ENCODE measurements at places on chromosomes 6 and 20. TPM values are rescaled to one million over a fixed set of nuclear protein-coding genes. Genes with fewer than 3 reads are reported as not detected.

DNA sequence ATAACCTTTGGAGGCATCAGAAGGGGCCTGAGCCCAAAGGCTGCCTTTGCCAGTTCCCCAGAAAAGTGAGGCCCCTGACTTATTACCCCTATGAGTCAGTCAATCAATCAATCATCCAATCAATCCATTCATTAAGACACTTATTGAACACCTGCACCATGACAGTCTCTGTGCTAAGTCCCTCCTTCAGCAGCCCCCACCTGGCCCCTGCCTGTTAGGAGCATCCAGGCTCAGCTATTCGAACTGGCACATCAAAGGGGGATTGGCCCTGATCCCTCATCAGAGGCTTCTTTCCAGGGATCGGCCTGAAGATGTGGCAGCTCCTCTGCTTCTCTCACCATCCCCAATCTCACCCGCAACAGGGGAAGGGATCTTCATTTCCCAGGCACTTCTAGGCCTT lies 27.7 kb upstream of the VEGFA start:
- no peak for DNase-seq

Gene TSBP1
- not detected for total RNA-seq

DNA sequence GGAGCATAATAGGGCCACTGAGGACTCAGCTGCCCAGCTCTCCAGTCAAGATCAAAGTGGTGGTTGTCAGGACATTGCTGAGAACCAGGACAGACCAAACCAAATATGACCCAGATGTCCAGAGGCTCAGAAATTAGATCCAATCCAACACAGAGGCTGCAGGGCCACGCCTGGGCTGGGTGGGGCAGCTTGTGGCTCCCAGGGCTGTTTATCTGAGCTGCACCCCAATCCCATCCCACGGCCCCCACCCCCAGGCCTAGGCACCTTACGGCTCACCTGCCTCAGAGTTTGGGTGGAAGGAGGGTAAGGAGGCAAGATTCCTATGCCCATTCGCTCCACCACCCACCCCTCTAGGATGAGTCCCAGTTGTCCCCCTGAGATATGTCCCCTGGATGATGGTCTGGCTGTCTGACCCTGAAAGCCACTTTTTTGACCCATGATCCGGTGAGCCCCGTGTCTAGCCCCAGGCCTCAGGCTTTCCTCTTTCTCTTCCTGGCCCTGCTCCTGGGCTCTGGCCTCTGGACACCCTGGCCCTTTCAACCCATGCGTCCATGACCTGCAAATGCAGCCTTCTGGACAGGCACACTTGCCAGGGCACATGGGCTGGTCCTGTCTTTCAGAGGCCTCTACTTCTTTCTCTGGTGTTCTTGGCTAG lies 40.0 kb downstream of the CPXM1 start:
- no peak for DNase-seq

DNA sequence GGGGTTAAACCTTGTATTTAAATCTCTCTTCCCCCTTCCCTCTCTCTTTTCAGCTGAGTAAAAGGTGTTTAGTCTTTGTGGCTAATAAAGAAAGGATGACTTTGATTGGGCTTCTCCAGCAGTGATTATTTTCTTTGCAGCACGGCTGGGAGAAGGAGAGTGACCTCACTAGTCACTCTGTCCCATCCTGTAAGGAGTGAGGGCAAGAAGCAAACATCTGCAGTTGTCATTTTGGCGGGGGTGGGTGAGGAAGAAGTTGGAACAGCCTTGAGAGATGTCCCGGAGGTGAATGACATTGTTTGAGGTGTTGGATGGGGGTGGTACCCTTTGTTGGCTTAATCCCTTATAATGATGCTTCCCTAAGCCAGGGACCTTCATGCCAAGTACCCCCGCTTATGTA lies 223.6 kb downstream of the EYA2 start:
- peak; percentile 54 for DNase-seq

GRCh38 chr6:89842228-89842627 lies 12.5 kb downstream of the CASP8AP2 start:
- no peak for DNase-seq

DNA sequence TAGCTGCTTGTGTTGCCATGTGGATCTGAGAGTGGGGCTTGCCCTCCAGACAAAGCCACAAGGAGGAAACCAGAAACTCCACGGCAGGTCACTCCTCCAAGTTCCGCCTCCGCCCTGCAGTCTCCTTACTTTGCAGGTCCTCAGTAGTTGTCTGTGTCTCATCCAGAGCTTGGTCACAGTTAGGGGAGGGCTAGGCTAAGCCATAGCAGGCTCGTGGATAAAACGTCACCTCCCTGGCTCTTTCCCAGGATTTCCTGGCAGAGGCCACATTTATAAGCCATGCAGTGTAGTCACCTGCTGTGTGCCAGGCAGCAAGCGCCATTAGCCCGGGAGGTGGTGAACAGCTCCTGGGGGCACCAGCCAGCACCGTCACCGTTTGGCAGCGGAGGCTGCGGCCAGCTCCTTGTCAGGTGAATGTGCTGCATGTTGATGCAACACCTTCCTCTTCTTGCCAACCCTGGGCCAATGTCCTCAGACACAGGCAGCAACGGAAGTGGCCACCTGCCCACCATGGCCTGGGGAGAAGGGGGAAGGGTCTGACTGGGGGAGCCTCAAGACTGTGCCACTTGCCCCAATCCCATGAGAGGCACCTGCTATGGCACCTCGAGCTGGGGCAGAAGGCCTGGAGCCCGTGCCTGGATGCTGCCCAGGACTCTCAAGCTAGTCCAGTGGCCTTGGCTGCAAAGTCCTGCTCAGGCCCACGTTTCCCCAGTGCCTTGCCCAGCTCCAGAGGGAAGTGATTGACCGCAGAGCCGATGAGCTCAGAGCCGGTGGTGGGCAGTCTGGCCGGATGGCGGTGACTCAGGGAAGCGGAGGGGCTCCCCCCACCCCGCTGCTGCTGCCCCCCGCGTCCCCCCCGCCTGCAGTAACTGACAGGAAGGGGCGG lies 39.0 kb upstream of the SLCO4A1 start:
- peak; percentile 93 for DNase-seq

Gene HDGFL1
- not detected for total RNA-seq

DNA sequence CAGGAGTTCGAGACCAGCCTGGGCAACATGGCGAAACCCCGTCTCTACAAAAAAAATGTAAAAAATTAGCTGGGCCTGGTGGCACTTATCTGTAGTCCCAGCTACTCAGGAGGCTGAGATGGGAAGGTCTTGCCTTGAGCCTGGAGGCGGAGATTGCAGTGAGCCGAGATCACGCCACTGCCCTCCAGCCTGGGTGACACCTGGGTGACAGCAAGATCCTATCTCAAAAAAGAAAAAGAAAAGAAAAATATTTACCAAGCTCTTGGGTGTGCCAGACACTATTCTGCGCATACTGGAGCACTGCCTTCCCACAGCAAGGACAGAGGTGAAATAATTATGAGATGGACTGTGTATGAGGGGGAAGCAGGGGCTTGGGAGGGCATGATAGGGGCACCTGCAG lies 19.6 kb downstream of the POFUT1 start:
- DNase-seq = no peak

DNA sequence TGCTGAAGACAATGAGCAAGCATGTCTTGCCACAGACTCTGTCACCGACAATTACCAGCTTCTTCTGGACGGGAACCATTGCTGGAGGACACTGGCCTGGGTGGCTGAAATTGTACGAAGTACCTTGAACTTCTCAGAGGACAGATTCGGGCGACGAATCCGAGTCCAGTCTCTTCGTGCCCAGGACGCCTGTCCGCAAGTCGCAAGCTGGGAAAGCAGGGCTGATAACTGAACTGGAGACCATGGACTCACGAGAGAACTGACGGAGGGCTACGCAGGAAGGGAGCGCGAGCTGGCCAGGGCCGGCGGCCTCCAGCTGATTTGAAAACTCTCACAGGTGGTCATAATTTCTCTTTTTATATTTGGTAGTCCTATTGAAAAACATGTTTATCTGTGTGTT lies 1229.5 kb upstream of the MAP3K7 start:
- no peak for DNase-seq

DNA sequence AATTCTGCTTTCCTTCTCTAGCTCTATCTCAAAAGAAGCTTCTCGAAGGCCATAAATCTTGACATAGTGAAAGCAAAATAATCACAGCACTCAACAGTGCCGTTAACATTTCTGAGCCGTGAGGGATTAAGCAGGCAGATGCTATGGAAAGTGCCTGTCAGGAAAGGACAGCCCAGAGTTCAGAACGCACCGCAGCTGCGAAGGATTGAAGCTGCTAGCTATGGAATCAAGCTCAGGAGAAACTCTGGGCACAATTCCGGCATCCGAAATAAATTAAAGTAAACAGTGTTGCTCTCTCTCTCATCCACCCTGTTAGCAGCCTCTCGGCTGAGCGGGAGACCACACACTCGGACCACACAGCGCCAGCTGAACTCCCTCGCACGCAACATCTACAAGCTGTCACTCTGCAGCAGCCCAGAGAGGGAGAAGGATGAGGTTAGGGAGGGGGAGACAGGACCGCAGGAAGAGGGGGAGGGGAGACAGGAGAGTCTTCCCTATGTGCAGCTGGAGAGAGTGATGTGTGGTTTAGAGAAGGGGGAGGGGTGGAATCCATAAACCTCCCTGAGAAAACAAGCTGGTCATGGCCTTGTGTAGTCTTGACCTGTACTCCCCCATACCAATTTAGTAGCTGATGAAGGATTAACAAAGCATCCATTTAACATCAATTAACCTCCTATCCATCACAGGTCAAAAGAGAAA lies 9.0 kb downstream of the EXOC2 start:
- DNase-seq = peak; percentile 99

Gene OPN5
- not detected for total RNA-seq

DNA sequence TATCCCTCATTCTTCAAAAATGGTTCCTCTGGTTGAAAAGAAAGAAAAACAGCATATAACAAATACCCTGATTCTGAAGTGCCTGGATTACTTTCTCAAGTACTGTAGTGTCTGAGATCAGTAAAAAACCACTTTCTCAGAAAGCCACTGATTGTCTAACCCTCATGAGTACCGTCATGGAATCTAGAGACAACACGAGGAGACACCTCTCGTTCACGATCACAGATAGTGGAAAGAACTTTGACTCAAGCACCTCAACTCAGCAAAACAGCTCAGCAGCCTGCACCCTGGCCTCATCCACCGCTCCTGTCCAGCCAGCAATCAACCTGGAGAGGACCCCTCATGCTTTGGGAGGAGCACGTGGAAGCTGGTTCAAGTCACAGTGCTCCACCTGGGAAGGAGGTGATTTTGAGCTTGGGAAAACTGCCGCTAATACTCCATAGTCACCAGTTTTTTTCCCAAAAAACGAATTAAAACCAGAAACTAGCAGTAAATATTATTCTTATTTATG lies 1.0 kb downstream of the SCML4 start:
- no peak for DNase-seq

- DNase-seq = no peak
These were observed 8.6 kb upstream of the GABBR1 start for GRCh38 chr6:29641430-29642148.

All from H4 (cell line).